Activated effector memory CD4-positive, alpha-beta T cell treated with Interleukin-2 at 50 U/mL for 16 hours (primary cell): ENCODE measurements at places on chromosomes 1 and 21.

DNA sequence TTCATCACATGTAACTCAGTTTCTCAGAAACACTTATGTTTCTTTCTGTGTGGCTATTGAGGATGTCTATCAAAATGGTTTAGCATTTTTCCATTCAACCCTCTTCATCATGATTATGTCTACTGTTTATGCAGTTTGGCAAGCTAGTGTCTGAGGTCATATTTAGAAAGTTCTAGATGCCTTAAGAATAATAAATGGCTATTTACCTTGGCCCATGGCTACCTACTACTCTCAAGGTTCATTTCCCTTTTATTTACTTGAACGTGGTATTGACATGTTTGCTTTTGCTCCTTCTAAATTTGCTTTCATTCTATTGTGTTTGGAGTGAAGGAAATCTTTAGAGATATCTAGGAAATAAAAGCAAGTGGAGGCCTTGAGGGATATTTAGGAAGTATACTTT is 193.7 kb upstream of the OLFM3 start:
- DNase-seq: no peak

GRCh38 chr1:178137238-178137637 is 43.3 kb downstream of the RASAL2 start:
- DNase-seq: no peak

DNA sequence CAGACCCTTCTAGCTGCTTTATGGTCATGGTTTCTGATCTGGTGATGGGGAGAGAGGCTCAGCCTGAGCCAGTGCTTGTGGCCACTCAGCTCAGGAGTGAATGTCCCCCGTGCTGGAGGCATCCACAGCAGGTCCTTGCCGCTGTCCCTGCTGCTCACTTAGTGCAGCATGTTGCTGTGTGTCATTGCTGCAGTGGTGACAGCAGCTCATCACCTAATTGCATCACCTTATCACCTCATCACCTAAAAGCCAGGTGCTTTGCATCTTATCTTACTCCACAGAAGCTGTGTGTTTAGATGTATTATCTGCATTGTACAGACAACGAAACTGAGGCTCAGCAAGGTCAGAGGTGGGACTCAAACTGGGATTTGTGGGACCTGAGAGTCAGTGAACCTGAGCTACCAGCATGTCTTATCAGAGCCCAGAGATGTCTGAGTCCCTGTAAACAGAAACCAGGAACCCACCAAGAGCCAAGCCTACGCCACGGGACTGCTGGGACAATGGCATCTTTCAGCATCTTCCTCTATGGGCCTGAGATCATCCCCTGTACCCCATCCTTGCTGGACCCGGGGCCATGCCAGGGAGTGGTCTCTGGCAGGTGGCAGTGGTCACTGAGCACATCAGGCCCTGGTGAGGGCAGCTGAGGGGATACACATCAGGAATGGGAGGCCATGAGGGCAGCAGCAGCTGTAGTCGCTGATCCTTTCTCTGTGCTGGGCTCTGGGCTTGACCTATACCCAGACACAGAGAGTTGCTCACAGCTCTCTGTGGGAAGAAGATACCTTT is 6.5 kb downstream of the PODN start:
- no peak for DNase-seq

GRCh38 chr1:196193896-196194559 is 414.2 kb downstream of the KCNT2 start:
- no peak for DNase-seq

DNA sequence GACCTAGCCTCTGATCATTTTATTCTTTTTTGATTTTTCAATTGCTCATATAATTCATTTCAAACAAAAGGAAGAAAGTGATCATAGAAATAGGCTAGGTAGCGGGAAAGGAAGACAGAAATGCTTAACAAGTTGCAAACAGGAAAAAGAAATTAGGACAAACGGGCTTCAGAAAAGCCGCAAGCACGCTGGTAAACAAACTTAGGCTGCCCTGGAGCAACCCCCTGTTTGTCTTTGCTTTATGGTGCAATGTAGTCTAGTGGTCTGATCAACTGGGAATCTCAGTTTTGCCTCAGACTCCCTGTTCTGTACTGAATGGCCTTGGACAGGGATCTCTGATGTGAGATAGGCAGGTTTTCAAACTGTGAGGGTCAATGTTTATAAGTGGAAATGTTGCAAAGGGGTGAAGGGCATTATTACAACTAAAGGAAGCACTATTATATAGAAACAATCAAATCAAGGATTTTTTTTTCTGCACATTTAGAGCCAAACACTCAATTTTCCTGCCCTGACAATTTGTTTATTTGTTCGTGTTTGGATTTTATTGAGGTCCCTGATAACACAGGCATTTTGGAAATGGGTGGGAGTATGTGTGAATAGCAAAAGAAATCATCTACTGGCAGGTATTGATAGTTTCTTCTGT is 146.8 kb upstream of the NRIP1 start:
- no peak for DNase-seq

DNA sequence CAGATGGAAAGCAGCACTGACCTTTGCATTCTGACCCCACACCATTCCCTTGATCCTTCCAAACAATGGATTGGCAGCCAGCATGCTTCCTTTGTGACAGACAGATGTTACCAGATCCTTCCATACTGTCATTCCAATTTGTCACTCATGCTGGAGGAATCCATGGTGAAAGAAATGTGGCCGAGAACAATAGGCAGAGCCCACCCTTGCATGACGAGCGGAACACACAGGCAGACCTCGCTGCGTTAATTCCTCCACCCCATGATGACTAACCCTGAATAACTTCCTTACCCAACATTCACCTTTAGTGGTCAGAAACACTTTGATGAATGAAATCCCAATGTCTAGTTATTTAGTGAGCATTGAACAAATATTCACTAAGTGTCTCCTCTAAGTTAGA is 45.1 kb downstream of the PDPN start:
- DNase-seq: no peak

- no peak for DNase-seq
Observed at GRCh38 chr21:17089091-17089491, 423.8 kb upstream of the CXADR start.

DNA sequence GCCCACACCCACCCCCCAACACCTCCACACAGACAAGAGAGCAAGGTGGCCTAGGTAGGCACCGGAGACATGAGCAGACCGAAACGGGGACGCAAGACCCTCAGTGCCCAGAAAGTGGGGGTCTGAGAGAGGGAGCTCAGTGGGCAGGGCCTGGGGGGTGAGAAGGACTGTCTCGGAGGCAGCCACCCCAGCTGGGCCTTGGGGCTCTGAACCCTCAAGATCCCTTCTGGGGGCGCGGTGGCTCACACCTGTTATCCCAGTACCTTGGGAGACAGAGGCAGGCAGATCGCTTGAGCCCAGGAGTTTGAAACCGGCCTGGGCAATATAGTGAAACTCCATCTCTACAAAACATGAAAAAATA is 9.1 kb upstream of the GNB1 start:
- DNase-seq: no peak

GRCh38 chr1:222167896-222168295 is 380.0 kb downstream of the HHIPL2 start:
- no peak for DNase-seq

GRCh38 chr1:181392613-181393220 is 90.6 kb upstream of the CACNA1E start:
- no peak for DNase-seq

DNA sequence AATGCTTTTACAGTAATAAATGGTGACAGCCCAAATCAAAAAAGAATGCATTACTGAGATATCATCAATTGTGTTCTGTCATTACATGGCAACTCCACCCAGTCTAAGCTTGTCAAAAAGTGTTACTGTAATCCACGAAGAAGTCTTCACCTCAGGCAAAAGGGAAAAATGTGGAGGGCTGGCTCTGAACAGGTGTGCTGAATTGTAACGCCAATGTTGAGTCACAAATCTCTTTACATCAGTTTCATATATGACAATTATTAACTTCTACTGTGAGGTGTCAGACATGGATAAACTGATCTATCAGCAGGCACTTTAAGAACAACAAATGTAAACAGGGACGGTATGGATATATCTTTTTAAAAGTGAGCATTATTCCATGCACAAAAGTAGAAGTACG is 98.5 kb upstream of the DMRTA2 start:
- no peak for DNase-seq

DNA sequence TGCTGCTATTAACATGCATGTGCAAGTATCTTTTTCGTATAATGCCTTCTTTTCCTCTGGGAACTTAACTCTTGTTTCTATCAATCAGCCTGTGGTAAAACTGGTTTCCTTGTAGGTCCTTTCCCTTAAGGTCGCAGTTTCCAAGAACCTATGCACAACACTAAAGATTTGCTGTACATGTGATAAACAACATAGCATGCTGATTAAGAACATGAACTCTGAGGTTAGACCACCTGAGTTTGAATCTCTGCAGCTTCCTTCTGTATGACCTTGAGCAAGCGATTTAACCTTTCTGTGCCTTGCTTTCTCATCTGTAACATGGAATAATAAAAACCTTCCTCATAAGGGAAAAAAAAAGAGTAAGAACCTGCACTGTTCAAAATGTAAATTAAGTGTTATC is 186.4 kb downstream of the RYR2 start:
- no peak for DNase-seq

DNA sequence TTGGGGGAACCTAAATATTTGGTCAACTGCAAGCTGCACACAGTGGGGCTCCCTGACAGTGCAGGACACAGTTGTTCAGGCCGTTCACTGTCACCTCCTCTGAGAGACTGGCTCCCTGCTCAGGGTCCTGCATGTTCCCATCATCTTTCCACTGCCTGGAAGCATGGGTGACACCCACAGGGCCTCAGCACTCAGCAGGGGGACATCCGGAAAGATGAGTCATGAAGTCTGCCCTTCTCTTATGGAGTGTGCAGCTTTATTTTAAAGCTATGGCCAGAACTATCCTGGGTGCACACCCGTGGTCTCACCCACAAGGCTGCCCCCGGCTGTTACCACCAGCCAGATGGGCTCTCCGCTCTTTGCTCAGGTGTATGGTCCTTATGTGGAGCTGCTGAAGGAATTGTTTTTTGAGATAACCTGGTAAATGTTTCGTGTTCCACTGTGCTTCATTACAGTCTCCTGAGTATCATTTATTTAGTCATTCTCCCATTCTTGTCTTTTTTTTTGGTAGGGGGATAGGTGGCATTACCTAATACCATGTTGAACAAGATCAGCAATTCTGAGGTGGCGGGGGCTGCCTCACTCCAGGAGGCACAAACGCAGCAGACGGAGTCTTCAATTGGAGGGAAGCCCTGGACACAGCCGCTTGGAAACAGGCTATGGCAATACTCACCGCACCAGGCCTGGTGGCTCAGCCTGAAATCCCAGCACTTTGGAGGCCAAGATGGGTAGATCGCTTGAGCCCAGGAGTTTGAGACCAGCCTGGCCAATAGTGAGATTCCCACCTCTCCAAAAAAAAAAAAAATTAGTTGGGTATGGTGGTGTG is 14.3 kb downstream of the TRIM11 start:
- DNase-seq: no peak

DNA sequence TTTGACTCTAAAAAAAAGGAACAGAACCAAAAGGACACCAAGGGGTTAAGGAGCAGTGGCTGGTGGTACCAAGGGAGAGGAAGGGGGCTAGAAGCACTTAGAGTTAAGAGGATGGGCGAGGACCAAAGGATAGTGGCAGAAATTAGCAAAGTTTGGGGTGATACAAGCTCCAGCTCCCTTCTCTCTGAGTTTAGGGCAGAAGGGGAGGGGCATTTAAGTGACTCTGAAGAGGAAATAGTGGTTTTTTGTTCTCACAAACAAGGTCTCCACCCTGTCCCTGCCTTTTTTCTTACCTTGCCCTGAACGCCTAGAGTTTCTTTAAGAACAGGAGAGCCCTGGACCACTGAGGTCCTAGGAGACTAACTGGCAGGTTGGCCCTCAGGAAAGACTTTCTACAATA is 3.3 kb downstream of the CDC42SE1 start:
- peak; percentile 16 for DNase-seq

DNA sequence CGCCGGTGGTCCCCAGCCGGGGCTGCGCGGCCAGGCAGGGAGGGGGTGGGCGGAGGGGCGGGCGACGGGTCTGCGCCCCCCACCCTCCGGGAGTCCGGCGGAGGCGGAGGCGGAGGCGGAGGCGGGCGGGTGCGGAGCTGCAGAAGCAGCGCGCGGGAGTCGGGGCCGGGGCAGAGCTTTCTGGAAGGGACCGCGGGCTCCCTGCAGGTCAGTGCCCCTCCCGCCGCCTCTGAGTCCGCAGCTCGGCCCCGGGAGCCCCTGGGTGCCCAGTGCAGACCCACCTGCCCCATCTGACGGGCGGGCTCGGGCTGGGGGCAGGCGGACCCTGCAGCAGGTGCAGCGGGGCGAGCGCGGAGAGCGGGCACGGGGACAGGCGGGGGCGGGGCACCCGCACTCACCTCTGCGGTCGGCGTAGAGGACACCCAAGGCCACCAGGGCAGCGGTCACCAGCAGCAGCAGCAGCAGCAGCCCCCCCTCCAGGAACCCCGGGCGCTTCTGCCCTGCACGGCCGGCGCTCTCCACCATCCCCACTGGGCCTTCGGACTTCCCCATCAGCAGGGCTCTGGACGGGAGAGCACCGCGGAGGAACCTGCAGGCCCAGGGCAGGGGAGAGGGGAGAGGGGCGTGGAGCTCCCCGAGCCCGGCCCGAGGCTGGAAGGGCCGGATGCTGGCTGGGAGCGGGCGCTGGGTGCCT is 3.7 kb downstream of the MMEL1 start:
- DNase-seq: no peak

- DNase-seq: no peak
Observed at GRCh38 chr21:36156815-36157670, at the start of gene DOP1B. DOP1B (plus strand) TSS chr21:36156824; CDS start chr21:36164734, 7,910 bp downstream.

GRCh38 chr1:152582647-152583046 is 2.3 kb upstream of the LCE3D start:
- no peak for DNase-seq
